Left ventricle myocardium inferior (tissue), 1 donor: ENCODE measurements at places on chromosomes 13 and 19.

GRCh38 chr13:66780814-66781213 is 449.3 kb downstream of the PCDH9 start:
- no peak for DNase-seq

GRCh38 chr13:98843482-98843877 is 91.0 kb upstream of the SLC15A1 start:
- DNase-seq: no peak

- no peak for DNase-seq
Observed at GRCh38 chr13:107649079-107649478, 566.3 kb downstream of the LIG4 start.

DNA sequence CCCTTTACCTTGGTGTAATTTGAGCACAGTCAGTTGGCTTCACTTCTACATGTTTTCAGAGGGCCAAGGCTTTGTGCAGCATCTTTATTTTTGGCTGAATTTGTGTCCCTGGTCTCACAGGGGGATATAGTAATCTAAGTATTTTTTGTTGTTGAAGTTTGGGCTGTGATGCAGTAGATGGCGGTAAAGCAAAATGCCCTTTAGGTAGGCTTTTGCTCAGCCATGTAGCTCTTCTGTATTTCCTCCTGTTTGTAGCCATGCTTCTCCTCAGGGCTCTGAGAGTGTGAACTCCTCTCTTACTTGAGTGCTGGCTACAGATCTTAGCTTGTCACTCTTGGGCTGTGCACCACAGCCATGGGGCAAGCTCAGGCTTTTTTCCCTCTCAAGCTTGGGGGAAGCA is 328.6 kb downstream of the SLITRK5 start:
- no peak for DNase-seq

DNA sequence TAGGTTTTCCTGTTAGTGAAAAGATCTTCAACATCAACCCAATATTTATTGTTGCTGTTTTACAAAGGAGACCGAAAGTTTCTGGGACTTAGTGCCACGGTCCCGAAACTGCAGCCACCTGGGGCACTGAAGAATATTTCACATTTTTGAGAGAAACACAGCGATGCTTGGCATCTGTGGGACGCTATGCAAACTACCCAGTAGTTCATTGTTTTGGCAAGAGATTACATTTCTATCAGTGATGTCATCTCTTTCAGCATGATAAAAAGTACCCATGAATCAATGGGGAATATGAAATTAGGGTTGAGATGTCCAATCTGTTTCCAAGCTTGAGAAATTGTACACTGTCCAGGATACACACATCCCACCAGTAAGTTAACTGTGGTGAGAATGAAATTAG is 43.9 kb downstream of the TGDS start:
- DNase-seq: no peak

DNA sequence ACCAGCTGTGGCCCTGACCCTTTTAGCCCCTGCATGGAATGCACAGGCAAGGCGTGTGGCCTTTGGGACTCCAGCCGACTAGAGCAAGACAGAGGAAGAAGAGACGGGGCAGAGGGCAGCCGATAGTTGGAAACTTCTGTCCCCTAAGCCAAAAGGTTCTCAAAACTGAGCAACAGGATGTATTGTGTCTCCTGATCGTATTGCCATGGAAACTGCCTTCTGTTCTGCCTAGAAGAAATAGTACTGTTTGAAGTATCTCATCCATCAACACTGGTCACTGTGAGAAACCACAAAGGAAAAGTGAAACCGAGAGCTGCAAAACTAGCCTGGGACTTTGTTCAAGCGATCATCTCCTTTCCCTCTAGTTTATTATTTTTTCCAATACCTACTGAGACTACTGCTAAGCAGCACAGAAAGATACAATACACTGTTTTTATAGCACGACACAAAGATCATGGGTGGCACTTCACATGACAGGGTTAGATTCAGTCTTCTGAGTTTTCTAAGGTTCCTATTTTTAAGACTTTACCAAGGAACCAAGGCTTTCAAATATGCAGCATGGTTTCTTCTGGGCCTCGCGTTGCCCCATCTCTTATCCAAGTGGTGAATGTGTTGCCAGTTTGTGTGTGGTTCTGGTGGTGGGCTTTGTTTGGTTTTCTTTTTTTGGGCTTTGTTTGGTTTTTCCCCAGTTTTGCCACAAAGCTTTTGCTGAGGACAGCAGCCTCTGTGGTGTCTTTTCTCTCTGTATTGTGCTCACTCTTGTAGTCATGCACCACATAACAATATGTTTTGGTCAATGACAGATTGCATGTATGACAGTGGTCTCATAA is 49.3 kb upstream of the GPR183 start:
- no peak for DNase-seq

GRCh38 chr19:55486971-55487923 is 989 bp upstream of the SSC5D start:
- peak; percentile 66 for DNase-seq

DNA sequence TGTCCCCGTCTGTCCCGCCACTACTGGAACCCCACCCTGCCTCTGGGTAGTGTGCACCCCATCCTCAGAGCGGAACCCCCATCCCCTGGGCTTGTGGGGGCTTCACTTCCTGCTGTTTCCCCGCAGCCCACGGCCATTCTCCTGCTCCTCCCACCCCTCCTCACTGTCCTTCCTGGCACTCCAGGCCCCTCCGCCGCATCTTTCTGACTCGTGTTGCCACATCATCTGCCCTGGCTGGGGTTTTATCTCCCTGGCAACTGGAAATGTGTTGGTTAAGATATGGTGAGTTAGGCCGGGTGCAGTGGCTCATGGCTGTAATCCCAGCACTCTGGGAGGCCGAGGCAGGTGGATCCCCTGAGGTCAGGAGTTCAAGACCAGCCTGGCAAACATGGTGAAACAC is 37.3 kb downstream of the KDM4B start:
- no peak for DNase-seq

DNA sequence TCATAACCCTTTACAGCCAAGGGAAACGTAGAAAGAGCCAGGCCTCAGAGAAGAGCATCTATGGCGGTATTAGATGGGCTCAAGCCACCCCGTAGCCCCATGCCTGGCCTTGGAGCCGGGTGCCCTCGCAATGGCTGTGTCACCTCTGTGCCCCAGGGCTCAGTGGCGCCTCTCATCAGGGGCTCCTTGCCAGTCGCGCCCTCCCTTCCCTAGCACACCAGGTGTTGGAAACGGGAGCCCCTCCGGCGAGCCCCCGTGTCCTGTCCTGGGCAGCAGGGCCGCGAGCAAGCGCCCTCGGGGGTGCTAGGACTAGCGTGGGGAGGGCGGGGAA is 453 bp downstream of the ZNF256 start:
- DNase-seq: no peak

DNA sequence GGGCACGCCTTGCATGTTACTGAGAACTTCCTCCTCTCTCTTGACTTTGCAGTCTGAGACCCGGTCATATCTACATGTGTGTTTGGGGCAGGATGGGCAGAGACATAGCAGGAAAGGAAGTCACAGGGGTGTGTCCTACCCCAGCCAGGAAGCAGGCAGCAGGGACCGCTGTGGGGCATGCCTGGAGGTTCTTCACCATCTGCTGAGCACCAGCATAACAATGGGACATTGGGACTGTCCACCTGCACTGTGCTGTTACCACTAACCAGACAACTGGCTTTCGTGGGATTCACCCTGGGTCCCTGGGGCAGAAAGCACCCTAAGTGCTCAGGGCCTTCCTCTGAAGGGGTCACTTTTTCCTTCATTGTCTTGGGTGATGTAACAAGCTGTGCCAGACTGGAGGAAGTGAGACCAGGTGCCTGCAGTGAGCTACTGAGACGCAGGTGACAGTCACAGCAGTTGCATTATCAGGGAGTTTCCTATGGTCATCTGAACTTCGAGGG is 2.6 kb upstream of the HAUS5 start:
- no peak for DNase-seq

DNA sequence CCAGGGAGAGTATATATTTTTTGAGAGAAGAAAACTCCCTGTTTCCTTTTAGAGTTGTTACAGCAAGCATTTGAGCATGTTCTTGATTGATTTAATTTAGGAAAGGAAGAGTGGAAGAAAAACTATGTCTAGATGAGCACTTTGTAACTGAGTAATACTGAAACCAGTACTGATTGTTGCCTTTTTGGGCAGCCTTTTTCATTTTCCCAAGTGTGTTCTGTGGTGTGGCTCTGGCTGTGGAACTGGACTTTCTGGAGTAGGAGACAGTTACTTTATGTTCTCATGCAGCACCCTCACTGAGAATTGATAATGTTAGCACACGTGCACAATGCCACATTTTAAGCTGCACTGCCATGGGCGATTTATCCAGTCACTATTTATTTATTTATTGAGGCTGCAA is 211.5 kb downstream of the LMO7 start:
- DNase-seq: no peak

GRCh38 chr19:3881272-3882040 is 971 bp downstream of the ATCAY start:
- no peak for DNase-seq

GRCh38 chr13:42396901-42397655 is 125.1 kb downstream of the AKAP11 start:
- no peak for DNase-seq

DNA sequence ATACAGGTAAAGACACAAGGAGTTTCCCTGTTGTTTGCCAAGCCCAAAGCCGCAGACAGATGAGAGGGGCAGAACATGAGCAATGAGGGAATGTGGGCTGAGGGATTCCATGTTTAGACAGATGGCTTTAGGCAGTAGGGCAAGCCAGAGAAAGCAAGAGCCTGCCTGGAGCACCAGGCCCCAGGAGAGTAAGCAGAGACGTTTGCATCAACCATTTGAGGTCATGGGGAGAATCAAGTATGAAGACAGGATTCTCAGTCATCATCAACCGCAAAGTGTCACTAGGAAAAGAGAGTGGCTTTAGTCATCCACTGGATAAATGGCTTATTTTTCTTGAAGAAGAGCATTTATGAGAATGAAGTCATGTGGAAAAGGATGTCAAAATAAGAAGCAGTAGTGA is 184.7 kb downstream of the COG6 start:
- DNase-seq: no peak

DNA sequence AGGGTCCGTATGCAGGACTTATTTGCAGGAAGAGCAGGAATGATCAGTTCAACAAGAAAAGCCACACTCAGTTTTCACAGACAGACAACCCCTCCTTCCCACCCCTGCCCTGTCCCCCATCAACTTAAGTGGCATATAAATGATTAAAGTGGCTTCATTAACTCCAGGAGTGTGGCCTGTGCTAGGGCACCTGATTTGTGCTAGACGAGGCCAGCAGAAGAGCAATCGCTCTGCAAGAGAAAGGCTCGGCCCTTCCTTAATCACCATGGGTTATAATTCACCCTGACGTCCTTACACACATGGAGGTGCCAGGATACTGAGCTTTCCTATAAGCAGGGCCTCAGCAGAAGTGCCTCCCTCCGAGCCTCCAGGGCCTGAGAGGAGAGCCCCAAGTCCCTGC is 14.6 kb downstream of the C19orf12 start:
- no peak for DNase-seq

- no peak for DNase-seq
Observed at GRCh38 chr19:33849551-33850147, 53.0 kb downstream of the KCTD15 start.

GRCh38 chr13:54486421-54487166 is 1458.0 kb downstream of the OLFM4 start:
- no peak for DNase-seq
